WTC11 (cell line): ENCODE measurements at places on chromosomes 3 and 15. TPM values are rescaled to one million over a fixed set of nuclear protein-coding genes. Genes with fewer than 3 reads are reported as not detected.

Gene FGF12
- 8.0 to 13.5 TPM (median 11.0 TPM) in 3 replicates for total RNA-seq

Gene RAB11A
- 223 to 245 TPM (median 224 TPM) in 3 replicates for total RNA-seq

Gene TM6SF1
- 0.48 to 0.79 TPM (median 0.60 TPM) in 3 replicates for total RNA-seq

Gene RAD54L2
- total RNA-seq, result 29.5 to 32.3 TPM (median 30.9 TPM) in 3 replicates

Gene SPSB4
- total RNA-seq, result 19.4 to 19.7 TPM (median 19.6 TPM) in 3 replicates

Gene RPL39L
- total RNA-seq, result 78.3 to 79.5 TPM (median 79.0 TPM) in 3 replicates

Gene CPOX
- total RNA-seq, result 31.5 to 33.4 TPM (median 33.1 TPM) in 3 replicates

Gene NPAP1
- total RNA-seq, result 0.11 to 0.13 TPM (median 0.11 TPM) in 3 replicates

Gene TUBGCP5
- total RNA-seq, result 17.1 to 20.5 TPM (median 18.8 TPM) in 3 replicates

Gene ALG1L2
- 0.82 to 2.1 TPM (median 0.89 TPM) in 3 replicates for total RNA-seq

Gene VIPR1
- 7.1 to 9.4 TPM (median 7.2 TPM) in 3 replicates for total RNA-seq

Gene NAA80
- total RNA-seq, result 13.7 to 17.3 TPM (median 13.7 TPM) in 3 replicates

Gene THPO
- 0.55 to 1.4 TPM (median 1.0 TPM) in 3 replicates for total RNA-seq

Gene WDR49
- total RNA-seq, result 0.73 to 1.1 TPM (median 0.92 TPM) in 3 replicates

Gene TRIM69
- total RNA-seq, result 9.9 to 11.3 TPM (median 10.4 TPM) in 3 replicates

Gene FBXL2
- total RNA-seq, result 2.6 to 2.9 TPM (median 2.8 TPM) in 3 replicates

Gene LINGO1
- 51.3 to 60.5 TPM (median 58.9 TPM) in 3 replicates for total RNA-seq

Gene TRANK1
- total RNA-seq, result 10.5 to 12.2 TPM (median 11.4 TPM) in 3 replicates

Gene CACNA1D
- total RNA-seq, result 1.8 to 3.6 TPM (median 2.3 TPM) in 3 replicates

Gene TPRG1
- total RNA-seq, result 0.55 to 0.89 TPM (median 0.87 TPM) in 3 replicates

Gene CELF6
- not detected in 3 replicates for total RNA-seq

Gene GRIP2
- 11.4 to 12.0 TPM (median 11.7 TPM) in 3 replicates for total RNA-seq

Gene TRH
- total RNA-seq, result 0.16 to 0.27 TPM (median 0.22 TPM) in 3 replicates

Gene PRC1
- 114 to 130 TPM (median 121 TPM) in 3 replicates for total RNA-seq

Gene CYP19A1
- total RNA-seq, result not detected in 3 replicates

Gene CCDC39
- total RNA-seq, result 0.44 to 0.98 TPM in 2 of 3 replicates, not detected in the other

Gene ARHGEF26
- 12.8 to 15.3 TPM (median 14.1 TPM) in 3 replicates for total RNA-seq

Gene CTNNB1
- 387 to 436 TPM (median 432 TPM) in 3 replicates for total RNA-seq

Gene FBXO40
- 0.04 to 0.09 TPM (median 0.07 TPM) in 3 replicates for total RNA-seq

Gene CLEC3B
- total RNA-seq, result 0.57 to 0.92 TPM (median 0.81 TPM) in 3 replicates

Gene GAP43
- total RNA-seq, result 16.8 to 19.9 TPM (median 17.2 TPM) in 3 replicates

Gene MITF
- 0.44 to 1.3 TPM (median 1.3 TPM) in 3 replicates for total RNA-seq

Gene DNAJC13
- 23.8 to 28.5 TPM (median 25.0 TPM) in 3 replicates for total RNA-seq

Gene PRTG
- total RNA-seq, result 3.6 to 6.1 TPM (median 6.0 TPM) in 3 replicates

Gene SRP14
- 190 to 199 TPM (median 192 TPM) in 3 replicates for total RNA-seq

Gene FURIN
- total RNA-seq, result 36.8 to 46.3 TPM (median 38.6 TPM) in 3 replicates

Gene ZNF860
- total RNA-seq, result 6.4 to 6.7 TPM (median 6.5 TPM) in 3 replicates

Gene MASP1
- total RNA-seq, result 2.2 to 3.5 TPM (median 3.1 TPM) in 3 replicates

Gene TTLL3
- 11.1 to 14.7 TPM (median 12.3 TPM) in 3 replicates for total RNA-seq

Gene KLHL6
- 0.11 to 0.23 TPM (median 0.18 TPM) in 3 replicates for total RNA-seq

Gene ARGFX
- total RNA-seq, result not detected in 3 replicates

Gene NDN
- 40.0 to 49.7 TPM (median 45.1 TPM) in 3 replicates for total RNA-seq

Gene FNDC3B
- total RNA-seq, result 40.7 to 44.5 TPM (median 42.8 TPM) in 3 replicates

Gene GPR160
- total RNA-seq, result 28.9 to 33.3 TPM (median 32.2 TPM) in 3 replicates

Gene PLA2G4E
- 0.02 TPM in 1 of 3 replicates, not detected in the others for total RNA-seq

Gene PRSS50
- total RNA-seq, result 0.70 to 1.4 TPM (median 1.2 TPM) in 3 replicates

Gene CD80
- 0.14 to 0.24 TPM in 2 of 3 replicates, not detected in the other for total RNA-seq

Gene SCN11A
- 0.13 to 0.27 TPM (median 0.25 TPM) in 3 replicates for total RNA-seq

Gene LYZL4
- not detected in 3 replicates for total RNA-seq

Gene SKOR1
- 0.09 to 0.22 TPM (median 0.11 TPM) in 3 replicates for total RNA-seq

Gene AHSG
- 1.5 to 1.9 TPM (median 1.8 TPM) in 3 replicates for total RNA-seq

Gene PPP2R3A
- total RNA-seq, result 12.1 to 13.1 TPM (median 12.9 TPM) in 3 replicates

Gene TTLL13
- total RNA-seq, result 0.18 to 0.76 TPM (median 0.48 TPM) in 3 replicates

Gene ZBED2
- 0.07 to 0.16 TPM (median 0.09 TPM) in 3 replicates for total RNA-seq

Gene TRA2B
- 214 to 240 TPM (median 236 TPM) in 3 replicates for total RNA-seq
